ENCODE measurements at places on chromosomes 16 and 17. TPM values are rescaled to one million over a fixed set of nuclear protein-coding genes. Genes with fewer than 3 reads are reported as not detected.

DNA sequence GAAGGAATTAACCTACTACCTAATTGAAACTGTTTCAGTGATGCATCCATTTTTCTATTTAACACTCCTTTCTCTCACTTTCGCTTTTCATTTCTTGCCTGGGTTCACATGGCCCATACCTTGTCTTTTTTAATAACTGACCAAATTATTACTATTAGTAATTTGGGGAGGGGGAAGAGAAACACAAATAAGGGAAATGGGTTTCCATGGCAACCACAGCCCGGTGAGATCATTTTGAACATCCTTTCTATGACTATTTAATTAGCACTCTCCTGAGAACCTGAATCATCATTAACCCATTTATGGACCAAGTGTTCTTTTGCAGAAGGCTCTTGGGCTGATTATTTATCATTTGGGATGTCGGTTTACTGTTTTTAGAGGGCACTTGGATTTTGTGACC lies 628.2 kb upstream of the SALL1 start:
- no peak for DNase-seq

- no peak for DNase-seq
Observed at GRCh38 chr16:86437348-86437747, 73.0 kb upstream of the FOXF1 start.

GRCh38 chr16:47234-47633 lies 6.2 kb downstream of the POLR3K start:
- DNase-seq: no peak

The SPATA22 gene
- total RNA-seq: not detected

DNA sequence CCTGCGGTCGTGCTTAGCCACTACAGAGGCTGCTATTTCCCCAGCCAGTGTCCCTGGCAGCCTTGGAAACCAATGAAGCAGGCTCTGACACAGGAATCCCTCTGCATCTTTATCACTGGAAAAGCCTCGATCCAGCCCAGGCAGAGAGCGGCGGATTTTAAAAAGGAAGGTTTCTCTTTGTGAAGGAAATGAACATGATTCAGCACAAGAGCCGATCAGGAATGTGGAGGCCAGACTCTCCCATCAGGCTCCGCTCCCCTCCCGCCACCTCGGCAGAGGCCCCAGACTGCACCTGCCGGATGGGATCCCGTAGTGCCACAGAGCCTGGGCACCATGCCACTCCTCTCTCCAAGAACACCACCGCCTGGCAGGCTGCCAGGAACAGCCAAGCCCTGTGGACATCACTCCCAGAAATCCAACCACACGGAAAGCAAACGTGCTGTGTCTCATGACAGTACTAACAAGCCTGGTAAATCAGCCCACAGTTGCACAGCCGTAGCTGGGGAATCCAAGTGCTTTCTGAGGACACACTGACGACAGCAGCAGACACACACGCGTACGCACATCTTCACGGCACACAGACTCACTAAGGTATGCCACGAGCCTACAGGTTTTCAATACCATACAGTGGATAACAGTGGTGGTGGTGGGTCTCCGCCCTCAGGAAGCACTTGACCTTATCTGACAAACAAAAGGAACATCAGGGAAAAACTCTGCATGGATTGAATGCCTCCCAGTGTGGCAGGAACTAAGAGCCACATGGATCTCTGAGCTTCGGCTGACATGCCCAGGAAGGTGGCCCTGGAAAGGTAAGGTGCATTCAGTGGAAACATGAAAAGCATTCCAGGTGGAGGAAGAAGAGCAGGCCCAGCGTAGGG lies 5.4 kb downstream of the LRRC75A start:
- peak; percentile 86 for DNase-seq

GRCh38 chr16:11072420-11073153 lies 128.2 kb downstream of the CLEC16A start:
- DNase-seq: no peak

The ANKFN1 gene
- total RNA-seq: 0.99 TPM

All from aorta (tissue), 5 donors.